Stimulated activated memory B cell treated with anti-CD40 and anti-IgM and Interleukin-4, amounts not matched to agents 10 μg/mL and 1 μg/mL and 100 μg/mL, for 72 hours (primary cell): ENCODE measurements at places on chromosomes 3 and 15.

- ATAC-seq, result no peak
Measured at GRCh38 chr3:51388286-51389029, 2.6 kb upstream of the RBM15B start.

GRCh38 chr3:53255423-53255774, 423 bp downstream of the TKT start:
- peak; percentile 80 for ATAC-seq

- ATAC-seq, result peak; percentile 28
Measured at GRCh38 chr3:138389841-138390581, 41.6 kb downstream of the MRAS start.

DNA sequence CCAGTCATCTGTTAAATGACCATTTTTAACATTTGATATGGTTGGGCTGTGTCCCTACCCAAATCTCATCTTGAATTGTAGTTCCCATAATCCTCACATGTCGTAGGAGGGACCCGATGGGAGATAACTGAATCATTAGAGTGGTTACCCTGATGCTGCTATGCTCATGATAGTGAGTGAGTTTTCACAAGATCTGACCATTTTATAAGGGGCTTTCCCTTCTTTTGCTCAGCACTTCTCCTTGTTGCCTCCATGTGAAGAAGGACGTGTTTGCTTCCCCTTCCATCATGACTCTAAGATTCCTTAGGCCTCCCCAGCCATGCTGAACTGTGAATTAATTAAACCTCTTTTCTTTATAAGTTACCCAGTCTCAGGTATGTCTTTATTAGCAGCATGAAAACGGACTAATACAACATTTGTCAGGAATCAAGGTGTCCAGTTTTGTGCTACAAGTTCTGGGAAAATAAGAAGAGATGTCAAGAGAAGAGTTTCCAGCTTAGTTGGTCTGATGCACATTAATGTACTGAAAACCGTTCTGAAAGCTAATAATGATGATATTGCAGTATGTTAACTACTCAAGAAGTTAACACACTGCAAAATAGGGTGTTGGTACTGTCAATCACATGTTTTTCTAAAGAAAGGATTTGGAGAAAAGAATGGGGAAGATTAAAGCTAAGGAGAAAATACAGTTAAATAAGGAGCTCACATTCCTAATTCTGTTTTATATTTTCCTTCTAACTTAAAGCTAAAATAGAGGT, 67.9 kb downstream of the ATP8B4 start:
- no peak for ATAC-seq
